Activated T-cell treated with anti-CD3 and anti-CD28 coated beads for 4 hours (primary cell): ENCODE measurements at places on chromosomes 2 and 18.

GRCh38 chr2:8412586-8412985 lies 269.3 kb upstream of the ID2 start:
- no peak for DNase-seq

DNA sequence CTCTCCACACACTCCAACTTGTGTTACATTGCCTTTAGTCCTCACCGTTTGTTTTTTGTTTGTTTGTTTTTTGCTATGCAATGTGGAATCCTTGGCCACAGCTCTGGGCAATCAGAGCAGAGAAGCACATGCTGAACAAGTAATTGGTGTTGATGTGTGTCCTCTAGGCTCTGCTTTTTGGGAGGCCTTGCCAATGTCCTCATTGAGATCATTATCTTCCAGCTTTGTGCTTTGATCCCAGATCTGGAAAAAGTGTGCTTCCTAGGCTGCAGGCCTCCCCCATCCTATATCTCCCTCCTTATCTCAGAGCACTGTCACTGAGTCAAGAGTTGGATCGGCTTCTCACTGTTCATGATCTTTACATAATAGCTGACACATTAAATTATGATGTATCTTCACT lies 25.9 kb downstream of the OSR1 start:
- DNase-seq: no peak

DNA sequence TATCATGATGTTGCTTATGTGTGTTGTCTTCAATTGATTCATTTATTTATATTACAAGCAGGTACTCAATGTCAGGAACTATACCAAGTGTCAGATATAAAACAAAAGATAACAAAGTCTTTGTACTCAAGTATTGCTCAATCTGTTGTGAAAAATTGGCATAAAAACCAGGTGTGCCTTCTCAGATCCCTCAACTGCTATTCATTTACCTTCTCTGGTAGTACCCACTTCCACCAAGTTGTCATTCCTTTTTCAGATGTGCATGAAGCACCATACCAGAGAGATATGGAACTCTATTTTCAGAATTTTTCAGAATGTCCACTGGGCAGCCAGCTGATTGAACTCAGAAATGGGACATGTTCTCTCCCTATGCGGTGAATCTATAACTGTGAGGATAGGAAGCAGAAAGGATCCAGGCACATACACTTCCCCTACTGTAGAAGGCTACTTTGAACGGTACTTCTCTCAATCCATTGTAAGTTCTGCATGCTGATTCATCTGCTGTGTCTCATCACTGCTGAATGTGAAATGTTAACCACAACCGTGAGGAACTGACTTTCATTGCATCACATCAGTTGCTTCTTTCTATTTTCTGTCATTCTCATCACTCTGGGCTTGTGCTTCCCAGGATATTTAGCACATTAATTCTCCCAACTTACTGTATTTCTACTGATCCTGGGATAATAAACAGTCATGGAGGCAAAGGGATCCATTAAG lies 1621.3 kb downstream of the SUCLG1 start:
- no peak for DNase-seq

DNA sequence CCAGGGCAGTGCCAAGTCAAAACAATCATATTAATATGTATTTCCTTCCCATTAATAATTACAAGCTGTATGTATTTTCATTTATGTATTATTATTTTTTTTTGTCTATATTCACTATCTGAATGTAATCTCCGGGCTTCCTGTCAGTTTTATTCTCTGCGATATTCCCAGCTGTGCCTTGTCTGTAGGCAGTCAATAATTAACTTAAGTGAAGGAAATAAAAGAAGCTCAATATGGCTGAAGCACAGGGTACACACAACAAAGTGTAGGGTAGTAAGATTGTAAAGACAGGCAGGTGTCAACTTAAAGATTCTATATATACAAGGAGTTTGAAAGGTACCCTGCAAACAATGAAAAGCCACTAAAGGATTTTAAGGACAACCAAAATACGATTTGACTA lies 122.9 kb downstream of the ROCK1 start:
- DNase-seq: no peak

GRCh38 chr2:148902798-148903197 lies 27.8 kb downstream of the KIF5C start:
- DNase-seq: no peak

DNA sequence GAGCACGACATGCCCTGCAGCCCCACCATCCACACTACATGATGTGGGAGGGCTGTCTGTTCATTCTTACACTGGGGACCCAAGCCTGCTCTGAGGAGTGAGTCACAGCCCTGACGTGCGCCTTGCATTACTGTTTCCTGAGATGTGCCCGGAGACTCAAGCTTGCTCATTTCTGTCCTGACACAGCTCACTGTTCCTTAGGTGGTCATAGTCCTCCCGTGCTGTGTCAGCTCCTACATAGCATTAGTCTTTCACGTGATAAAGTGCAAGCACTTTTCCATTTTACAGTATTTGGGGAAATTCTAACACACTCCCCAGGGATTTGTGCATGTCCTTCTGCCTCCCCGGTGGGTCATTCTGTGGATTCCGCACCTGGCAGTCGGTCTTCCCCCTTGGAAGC lies 46.2 kb upstream of the TRIM43B start:
- no peak for DNase-seq
